Renal cortex interstitium (tissue), 15 donors: ENCODE measurements at places on chromosomes 16 and 17.
A peak's percentile ranks its signal among the peaks of the same experiment; 100 is the strongest.

DNA sequence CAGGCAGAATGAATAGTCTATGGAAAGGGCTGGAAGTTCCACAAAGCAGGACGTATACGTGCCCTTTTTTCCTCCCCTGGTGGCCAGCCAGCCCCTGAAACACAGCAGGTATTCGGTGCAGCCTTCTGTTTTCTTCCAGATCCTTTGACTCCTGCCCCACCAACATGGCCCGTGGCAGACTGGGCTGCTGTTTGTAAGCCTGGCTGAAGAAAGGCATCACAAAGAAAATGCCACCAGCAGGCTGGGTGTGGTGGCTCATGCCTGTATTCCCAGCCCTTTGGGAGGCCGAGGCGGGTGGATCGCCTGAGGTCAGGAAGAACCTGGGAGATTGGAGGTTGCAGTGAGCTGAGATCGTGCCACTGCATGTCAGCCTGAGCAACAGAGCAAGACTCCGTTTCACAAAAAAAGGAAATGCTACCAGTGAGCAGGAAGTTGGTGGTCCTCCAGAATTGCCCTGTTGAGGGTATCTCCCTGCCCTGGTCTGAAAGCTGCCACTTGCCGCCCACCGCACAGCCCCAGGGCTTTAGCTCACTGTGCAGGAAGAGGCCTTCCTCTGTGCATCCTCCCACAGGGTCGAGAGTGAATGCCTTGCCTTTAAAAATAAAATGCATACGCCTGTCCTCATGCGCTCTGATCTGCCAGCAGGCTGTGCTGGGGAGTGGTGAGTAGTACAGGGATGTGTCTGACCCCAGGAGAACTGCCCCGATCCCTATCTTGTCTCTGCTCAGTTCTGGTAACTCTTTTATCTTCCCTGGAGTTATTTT is 587.7 kb downstream of the MAF start:
- DNase-seq = no peak

GRCh38 chr17:33874617-33875060 is 380.4 kb upstream of the CCL2 start:
- DNase-seq = no peak

DNA sequence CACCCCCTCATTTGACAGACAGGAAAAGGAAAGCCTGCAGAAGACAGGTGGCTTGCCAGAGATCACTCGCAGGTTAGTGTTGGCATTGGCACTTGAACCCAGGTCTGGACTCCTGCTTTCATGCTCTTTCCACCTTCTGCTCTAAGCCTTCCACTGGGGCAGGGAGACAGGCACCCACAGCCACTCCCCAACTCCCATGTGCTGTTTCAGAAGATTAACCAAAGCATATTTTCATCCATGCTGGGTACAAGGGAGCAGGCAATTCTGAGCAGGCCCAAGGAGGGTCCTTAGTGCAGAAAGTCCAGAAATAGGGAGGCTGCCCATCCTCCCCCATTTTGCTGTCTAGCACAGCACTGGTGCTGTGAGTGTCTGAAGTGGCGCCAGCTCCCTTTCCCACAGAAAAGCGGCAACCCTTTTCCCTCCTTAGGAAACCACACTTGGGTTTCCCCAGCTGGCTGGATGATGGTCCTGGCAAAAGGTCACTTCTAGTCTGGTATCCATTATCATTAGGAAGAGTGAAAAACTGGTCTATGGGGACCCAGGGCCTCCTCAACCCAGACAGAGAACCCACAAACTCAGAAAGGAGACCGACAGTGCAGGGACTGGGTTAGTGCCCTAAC is 2.0 kb upstream of the CAVIN1 start:
- no peak for DNase-seq

DNA sequence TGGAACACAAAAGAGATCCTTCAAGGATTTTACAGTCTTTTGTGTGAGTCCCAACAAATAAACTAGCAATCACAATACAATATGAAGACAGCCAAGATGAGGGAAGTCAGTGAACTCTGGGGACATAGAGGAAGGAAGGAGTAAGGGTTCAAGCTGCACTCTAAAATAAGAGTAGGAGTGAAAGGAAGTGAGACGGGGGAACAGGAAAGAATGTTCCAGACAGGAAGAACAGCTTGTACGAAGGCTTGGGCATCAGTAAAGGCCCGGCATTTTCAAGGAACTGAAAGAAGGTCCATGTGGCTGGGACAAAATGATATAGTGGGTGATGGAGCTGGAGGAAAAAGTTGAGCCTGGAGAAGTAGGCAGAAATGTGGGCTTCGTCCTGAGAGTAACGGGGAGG is 4.5 kb downstream of the CCL17 start:
- no peak for DNase-seq

- DNase-seq = peak; percentile 72
Observed at GRCh38 chr17:80441133-80441578, 26.2 kb downstream of the ENDOV start.

DNA sequence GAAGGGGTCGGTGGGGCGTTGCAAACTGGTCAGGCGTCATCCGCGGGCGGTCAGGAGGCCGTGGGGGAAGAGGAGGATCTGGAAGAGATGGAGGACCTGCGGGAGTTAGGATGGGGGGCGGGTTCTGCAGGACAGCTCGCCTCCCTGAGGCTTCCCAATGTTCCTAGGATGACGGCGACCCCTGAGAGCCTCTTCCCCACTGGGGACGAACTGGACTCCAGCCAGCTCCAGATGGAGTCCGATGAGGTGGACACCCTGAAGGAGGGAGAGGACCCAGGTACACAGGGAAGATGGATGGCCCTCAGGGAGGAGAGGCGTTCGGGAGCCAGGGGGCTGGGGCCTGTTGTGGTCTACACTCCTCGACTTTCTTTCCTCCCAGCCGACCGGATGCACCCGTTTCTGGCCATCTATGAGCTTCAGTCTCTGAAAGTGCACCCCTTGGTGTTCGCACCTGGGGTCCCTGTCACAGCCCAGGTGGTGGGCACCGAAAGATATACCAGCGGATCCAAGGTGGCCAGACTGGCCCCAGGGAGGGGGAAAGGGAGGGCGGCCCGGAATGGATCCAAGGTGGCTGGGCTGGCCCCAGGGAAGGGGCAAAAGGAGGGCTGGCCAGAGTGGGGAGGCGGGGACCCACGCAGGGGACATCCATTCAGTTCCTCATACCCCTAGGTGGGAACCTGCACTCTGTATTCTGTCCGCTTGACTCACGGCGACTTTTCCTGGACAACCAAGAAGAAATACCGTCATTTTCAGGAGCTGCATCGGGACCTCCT is 839 bp downstream of the PLD2 start:
- no peak for DNase-seq

GRCh38 chr17:35245196-35245486 is 2.3 kb downstream of the SLFN5 start:
- no peak for DNase-seq

DNA sequence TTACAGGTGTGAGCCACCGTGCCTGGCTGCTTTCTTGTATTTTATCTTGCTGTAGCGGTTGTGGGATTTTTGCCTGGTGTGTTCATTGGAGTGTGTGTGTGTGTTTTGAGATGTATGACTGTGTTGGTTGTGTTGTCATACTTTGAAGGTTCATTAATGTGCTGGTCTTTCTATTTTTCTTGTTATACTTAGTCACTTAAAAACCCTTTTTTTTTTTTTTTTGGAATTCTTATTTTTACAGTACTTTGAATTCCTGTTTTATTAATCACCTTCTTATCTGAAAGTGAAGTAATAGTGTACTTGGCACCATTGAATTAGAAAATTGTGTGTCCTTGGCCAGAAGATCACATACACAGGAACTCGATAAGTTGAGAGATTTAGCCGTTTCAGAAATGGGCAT is 30.2 kb downstream of the TENT4B start:
- no peak for DNase-seq
